CD4-positive, alpha-beta T cell treated with Interleukin-15 for 1 hour (primary cell): ENCODE measurements at places on chromosomes 5 and 9.

DNA sequence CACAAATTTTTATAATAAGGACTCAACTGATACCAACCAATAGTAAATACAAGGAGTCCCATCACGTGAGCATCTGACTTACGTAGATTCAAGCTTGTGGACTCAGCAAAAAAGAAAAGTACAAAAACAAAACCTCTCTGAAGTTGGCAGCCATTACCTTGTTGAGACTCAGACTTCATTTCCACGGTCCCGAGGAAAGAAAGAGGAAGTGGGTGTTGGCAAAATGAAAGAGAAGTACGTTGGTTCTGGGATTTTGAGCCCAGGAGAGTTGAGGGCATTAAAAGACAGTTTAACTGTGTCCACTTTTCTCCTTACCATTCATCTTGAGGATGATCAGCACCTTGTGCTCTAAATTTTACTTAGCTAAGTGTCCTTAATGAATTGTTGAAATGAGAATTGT is 26.7 kb downstream of the NCBP1 start:
- DNase-seq: no peak

- no peak for DNase-seq
Observed at GRCh38 chr9:98401140-98402018, 145.9 kb upstream of the TBC1D2 start.

DNA sequence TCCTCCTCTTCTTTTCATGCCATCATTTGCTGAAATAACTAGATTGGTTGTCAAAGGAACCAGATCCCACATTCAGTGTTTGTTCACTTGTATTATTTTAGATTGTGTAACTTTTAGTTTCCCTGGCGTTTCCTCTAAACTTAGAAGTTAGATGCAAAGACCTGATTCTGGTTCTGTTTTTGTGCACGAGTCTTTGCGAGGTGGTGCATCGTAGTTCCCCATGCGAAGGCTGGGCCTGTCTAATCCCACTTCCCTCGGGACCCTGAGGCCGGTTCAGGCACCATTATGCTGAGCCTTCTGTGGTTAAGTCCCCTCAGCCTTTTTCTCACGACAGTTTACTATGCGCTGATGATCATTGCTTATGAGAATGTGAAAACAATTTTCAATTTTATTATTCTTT is 219.1 kb upstream of the OTULINL start:
- no peak for DNase-seq

DNA sequence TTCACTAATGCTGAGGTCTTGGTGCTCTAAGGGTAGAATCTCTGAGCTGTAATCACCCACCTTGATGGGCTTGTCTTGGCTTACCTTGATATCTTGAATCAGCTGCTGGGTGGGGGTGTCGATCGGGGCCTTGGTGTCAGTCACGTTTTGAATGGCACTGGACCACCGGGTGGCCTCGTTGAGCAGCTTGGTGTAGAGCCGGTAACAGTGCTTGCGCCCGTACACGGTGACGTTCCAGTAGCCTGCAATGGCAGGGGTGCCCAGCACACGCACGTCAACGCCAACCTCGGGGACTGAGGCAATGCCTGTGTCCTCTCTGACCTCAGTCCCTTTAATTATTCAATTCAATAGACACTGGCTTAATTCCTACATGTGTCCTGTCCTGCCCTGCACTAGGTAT is 63.1 kb upstream of the RETREG1 start:
- no peak for DNase-seq

DNA sequence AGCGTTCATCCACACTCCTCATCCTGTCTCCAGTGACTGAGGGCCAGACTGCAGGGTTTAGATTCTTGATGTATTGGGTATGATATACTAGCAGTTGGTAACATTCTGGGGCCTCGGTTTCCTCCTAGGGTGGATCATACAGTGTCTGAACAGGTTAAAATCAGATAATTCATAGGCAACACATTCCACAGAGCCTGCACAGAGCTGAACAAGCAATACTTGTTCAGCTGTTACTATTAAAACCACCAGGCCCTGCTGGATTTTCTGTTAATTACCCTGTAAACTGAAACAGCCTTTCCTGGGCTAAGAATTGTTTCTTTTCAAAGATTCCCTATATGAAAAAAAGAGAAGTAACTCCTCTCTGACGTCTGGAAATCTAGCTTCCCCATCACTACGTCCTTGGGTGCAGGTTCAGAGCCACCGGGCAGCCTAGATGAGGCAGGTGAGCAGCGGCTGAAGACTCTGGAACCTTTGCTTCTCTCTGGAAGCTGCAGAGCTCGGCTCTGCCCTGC is 1313.5 kb upstream of the WWC1 start:
- no peak for DNase-seq

- DNase-seq: no peak
Observed at GRCh38 chr9:87973730-87974292, 522 bp downstream of the CDK20 start.

DNA sequence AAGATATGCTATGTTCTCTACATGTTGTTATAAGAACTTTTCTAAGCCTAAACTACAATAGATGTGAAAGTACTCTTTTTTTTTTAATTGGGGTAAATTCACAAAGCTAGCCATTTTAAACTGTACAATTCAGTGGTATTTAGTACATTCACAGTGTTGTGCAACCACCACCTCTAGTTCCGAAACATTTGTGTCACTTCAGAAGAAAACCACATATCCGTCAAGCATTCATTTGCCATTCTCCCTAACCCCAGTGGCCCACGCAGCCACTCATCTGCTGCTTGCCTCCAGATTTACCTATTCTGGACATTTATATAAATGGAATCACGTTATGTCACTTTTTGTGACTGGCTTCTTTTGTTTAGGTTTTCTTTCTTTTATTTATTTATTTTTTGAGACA is 43.1 kb downstream of the SPTAN1 start:
- no peak for DNase-seq

GRCh38 chr5:147691130-147691529 is 91.4 kb downstream of the JAKMIP2 start:
- DNase-seq: no peak

GRCh38 chr5:16464231-16464630 is 1.4 kb downstream of the ZNF622 start:
- no peak for DNase-seq

GRCh38 chr5:168291964-168292785 is 730 bp downstream of the WWC1 start:
- no peak for DNase-seq

- peak; percentile 57 for DNase-seq
Observed at GRCh38 chr5:100779669-100780375, 123.3 kb downstream of the ST8SIA4 start.

DNA sequence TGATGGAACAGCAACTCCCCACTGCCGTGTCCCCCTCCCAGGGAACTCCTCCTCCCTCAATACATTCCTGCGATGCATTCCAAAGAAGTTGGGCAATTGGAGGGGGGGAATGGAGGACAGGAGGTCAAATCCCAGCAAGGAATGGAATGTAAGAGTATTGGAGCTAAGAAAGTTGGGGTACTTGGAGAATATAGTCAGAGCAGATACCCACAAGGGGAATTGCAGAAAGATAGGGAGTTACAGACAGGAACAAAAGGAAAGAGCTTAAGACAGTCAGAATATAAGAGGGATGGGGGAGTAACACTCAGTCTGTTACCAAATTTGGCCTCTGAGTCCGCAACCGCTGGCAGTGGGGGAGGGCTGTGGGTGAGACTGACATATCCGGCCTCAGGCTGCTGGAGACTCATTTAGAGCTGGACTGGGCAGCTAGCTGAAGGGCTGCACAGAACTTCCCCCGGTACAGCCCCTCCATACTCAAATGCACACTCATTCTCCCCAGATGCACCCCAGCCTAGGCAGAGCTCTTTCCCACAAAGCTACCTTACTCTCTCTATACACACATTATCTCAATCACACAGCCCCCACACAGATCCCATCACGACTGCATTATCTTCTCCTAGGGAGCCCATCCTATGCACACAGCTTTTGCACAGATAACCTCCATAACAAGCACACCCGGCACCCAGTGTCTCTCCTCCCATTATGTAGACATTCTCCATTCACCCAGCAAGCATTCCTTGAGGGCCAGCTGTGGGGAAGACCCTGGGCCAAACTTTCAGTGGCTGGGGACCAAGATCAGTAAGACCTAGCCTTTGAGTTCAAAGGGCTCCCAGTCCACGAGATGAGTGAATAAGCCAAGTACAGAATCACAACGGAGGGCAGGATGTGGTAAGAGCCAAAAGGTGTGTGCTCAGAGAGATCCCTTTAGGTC is 3.7 kb downstream of the TLN1 start:
- DNase-seq: peak; percentile 45

- DNase-seq: no peak
Observed at GRCh38 chr9:91734371-91734981, 215.6 kb downstream of the ROR2 start.

- peak; percentile 13 for DNase-seq
Observed at GRCh38 chr5:635306-636055, 23.3 kb downstream of the CEP72 start.

GRCh38 chr9:113957351-113957750 is 81.2 kb downstream of the ZNF618 start:
- no peak for DNase-seq

DNA sequence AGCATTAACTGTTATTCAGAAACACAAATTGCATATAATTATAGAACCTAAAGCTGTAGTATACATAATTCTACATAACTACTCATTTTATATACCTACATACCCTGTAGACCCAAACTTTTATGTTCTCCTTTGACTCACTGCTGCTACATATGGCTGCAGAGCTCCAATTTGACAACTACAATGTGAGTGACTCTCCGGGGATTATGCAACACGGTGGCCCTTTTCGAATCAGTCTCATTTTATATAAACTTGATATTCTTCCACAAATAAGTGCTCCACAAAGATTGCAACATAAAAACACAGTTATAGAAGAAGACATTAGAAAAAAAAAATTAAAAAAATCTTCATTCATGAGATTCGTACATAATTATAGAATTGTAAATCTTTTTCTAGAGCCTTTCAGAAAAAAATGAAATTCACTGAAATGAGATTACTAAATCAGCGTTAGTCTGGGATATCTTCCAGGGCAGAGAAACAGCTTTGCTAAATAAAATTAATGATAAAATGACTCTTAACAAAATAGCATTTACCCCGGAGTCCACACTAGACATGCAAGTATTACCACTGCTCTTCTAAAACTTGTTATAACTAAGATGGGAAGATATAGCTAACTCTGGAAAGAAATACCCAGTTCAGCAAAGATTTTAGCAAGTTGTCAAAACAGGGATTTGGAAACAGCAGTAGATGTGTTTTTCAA is 52.6 kb downstream of the SRFBP1 start:
- DNase-seq: no peak

- no peak for DNase-seq
Observed at GRCh38 chr5:35324679-35325078, 94.4 kb upstream of the PRLR start.

- no peak for DNase-seq
Observed at GRCh38 chr5:91166059-91166807, 216.9 kb downstream of the ARRDC3 start.

DNA sequence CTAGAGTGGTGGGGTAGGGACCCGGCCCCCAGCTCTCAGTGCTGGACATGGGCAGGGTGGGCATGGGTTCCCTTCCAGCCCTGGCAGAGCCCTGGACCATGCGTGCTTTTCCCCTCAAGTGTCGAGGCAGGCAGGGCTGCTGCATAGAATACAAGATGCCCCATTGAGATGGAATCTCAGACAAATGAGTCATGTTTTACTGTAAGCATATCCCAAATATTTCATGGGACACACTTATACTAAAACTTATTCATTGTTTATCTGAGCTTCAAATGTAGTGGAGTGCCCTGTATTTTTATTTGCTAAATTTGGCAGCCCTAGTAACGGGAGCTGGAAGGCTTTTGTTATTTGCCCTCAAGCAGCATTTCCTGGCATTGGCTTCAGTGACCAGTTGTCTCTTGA is 3.2 kb upstream of the RNU6ATAC start:
- DNase-seq: no peak

- DNase-seq: no peak
Observed at GRCh38 chr9:120456218-120456617, 123.7 kb downstream of the CDK5RAP2 start.

GRCh38 chr5:107873877-107874276 is 203.1 kb upstream of the EFNA5 start:
- no peak for DNase-seq

GRCh38 chr9:118276784-118277183 is 572.6 kb downstream of the TLR4 start:
- DNase-seq: no peak

DNA sequence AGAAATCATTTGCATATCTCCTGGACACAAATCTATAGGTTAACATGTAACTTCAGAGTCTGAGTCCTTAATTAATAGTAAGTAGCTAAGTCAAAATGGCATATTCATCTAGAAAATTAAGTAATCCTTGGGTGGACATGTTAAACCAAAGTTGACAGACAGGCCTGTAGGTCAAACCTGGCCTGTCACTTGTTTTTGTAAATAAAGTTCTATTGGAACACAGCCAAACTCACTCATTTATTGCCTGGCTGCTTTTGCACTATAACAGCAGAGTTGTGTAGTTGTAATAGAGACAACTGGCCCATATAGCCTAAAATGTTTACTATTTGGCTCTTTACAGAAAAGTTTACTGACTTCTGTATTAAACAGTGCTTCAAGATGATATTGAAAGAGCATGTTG is 24.6 kb upstream of the GPR21 start:
- no peak for DNase-seq

DNA sequence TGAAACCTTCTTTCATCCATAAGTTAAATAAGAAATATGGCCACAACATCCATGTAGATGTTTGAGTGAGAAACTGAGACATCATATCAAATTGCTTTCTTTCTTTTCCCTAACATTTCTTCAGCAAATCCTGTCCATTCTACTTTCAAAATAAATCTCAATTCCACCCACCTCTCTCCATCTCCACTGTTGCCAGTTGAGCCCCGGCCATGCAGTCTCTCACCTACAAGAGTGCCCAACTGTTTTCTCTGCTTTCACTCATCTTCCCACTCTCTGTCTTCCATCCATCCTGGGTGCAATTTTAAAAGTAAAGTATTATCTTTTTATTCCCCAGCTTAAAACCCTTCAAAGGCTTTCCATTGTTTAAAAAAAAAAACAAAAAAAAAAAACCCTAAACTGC is 260.4 kb downstream of the DEPDC1B start:
- no peak for DNase-seq

DNA sequence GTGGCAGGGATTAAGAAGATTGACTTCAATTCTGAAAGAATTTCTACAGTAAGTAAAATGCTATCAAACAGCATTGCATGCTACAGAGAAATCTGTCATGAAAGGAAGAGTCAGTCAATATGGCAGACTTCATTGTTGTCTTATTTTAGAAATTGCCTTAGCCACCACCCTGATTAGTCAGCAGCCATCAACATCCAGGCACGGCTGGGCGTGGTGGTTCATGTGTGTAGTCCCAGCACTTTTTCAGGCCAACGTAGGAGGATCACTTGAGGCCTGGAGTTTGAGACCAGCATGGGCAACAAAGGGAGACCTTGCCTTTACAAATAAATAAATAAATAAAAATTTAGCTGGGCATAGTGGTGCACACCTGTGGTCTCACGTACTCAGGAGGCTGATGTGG is 46.6 kb downstream of the RMI1 start:
- no peak for DNase-seq

- DNase-seq: peak; percentile 41
Observed at GRCh38 chr5:53095931-53096525, 13.5 kb downstream of the MOCS2 start.

- DNase-seq: no peak
Observed at GRCh38 chr9:14627513-14627912, 65.7 kb downstream of the ZDHHC21 start.

- DNase-seq: no peak
Observed at GRCh38 chr5:144972317-144972716, 801.6 kb downstream of the KCTD16 start.
